ENCODE measurements at places on chromosomes 4 and X. TPM values are rescaled to one million over a fixed set of nuclear protein-coding genes. Genes with fewer than 3 reads are reported as not detected.
A peak's percentile ranks its signal among the peaks of the same experiment; 100 is the strongest.

Gene CLGN
- total RNA-seq: 6.7 TPM

Gene FAM184B
- not detected for total RNA-seq

GRCh38 chr4:186104114-186104889 lies at the start of gene FAM149A:
Gene FAM149A, plus strand, starts transcription at chr4:186104704.
- DNase-seq: peak; percentile 86

DNA sequence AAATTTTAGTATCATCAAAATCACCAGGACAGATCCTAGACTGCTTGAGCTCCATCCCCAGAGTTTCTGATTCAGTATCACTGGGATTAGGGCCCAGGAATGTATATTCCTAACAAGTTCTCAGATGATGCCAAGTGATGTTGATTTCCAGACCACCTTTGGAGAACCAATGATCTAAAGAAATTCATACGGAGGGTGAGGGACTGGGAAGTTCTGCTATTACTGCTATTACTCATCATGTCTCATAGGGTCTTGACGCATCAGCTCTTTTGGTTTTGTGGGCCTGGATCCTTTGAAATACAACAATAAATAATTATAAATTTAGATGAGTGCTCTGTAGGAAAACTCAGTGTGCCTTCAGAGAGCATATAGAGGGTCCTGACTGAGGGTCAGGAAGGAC lies 59.8 kb upstream of the LGI2 start:
- DNase-seq: no peak

DNA sequence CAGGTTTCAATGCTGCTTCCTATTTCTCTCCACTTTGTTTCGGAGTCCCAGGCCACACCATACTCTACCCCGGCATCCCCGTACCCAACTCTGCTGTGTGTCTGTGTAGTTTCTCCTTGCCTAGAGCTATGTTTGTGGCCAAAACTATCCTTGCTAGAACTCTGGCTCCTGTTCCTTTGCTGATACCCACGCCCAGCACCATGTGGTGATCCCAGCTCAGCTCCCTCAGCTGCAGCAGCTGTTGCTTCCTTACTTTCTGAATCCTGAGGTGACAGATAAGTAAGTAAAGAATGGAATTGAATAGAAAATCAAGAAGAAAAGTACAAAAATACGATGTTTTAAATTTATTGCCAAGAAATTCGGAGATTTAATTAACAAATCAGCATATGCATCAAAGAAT lies 55.8 kb downstream of the CASP3 start:
- no peak for DNase-seq

DNA sequence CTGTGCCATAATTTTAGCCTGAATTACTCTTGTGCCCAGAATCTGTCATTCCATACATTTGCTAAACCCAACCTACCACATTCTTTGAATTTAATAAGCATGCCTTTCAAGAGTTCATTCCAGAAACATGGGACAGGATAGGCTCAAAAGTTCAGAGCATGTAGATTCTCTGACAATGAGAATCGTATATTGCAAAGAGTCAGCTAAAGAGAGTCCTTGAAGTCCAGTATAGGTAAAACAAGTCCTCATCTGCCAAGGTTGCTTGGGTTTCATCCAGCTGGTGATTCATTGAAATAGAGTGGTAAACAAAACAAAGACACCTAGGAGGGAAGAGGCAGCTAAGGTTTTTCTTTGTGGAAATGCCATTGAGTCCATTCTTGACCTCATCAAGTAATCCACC lies 249.3 kb upstream of the DIPK2B start:
- no peak for DNase-seq

Measured in H7 (cell line).